ENCODE measurements at places on chromosomes 5 and 9.

DNA sequence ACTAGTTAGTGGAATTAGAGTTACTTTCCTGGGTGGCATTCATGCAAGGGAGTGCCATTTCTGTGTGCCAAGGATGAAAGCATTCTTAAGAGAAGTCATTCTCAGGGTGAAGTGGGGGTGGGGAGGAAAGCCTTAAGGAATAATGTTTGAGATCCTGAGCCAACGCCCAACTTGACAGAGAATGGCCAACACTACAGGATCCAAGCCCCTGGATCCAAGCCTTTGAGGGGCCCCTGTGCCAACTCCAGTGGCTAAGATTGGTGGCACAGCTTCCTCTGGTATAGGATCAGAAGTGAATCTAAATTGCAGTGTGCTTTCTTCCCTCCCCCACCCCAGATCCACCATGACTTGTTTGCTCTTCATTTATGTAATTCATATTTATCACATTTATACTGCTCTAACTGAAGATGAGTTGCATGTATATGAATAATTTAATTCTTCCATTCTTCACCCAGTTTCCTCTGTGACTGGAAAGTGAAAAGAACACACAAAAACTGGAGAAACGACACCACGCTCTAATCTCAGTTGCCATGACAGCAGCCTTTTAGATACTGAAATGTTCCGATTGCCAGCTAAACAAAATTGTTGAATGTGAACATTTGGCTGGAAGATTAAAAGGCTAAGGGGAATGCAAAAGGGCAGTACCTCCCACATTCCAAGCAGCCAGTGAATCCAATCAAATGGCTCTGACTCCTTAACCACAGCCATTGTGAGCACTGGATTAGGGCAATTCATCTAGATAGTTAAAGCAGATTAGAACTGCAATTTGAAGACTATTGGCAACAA lies 4.5 kb downstream of the ZNF608 start:
- ATAC-seq: no peak

DNA sequence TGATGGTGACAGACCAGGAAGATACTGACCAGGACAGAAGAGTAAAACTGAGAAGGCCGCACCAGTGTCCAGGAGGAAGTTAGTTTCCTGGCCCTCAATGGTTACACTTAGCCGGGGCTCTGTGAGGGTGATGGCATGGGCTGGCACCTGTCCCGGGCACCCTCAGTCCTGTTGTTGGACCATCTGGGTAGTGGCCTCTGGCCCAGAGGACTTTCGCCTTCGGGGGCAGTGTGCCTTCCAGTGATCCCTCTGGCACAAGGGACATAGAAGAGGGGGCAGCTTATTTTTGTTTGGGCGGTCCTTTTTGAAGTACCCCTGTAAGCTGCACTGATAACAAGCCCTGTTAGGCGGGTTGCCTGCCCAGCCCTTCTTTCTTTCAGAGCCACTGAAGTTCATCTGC lies 1108.6 kb downstream of the TAF11L14 start:
- ATAC-seq: no peak

GRCh38 chr5:126864042-126864688 lies 87.2 kb downstream of the LMNB1 start:
- ATAC-seq: no peak

DNA sequence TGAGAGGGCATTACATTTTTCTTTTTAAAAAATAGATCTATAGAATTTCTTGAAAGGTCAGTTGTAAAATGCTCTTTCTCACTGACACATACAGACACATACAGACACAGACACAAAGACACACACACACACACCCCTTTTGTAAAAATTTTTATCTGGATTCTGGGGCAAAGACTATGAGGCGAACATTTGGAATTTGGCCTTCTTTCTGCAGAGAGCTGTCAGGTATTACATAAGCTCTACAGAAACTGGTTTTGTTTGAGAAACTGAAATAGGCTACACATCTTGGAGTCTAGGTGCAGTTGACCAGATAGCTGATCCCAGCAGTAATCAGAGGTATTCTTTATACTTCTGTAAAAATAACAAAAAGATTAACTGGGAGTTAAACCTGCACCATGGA lies 315.9 kb upstream of the RPS23 start:
- no peak for ATAC-seq

DNA sequence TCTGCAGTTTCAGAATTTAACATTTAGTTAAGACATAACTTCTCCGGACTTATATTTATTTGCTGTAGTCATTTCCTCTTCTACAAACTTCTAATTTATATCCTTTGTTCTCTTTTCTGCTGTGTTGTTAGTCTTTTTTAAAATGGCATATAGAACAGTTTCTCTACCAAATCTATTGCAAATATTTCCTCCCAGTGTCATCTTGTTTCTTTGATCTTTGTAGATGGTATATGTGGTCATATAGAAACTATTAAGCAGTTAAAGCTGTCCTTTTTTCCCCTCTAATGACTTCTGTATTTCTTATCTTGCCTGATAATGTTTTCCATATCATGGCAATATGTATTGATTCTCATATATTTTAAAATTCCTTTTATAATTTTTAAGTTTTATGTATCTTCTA lies 264.5 kb downstream of the MCTP1 start:
- no peak for ATAC-seq

GRCh38 chr9:4670591-4670990 lies 4.3 kb upstream of the SPATA6L start:
- no peak for ATAC-seq

All from stimulated activated memory B cell treated with anti-CD40 and anti-IgM and Interleukin-4, amounts not matched to agents 10 μg/mL and 1 μg/mL and 100 μg/mL, for 72 hours (primary cell).